ENCODE measurements at places on chromosomes 7 and 10. TPM values are rescaled to one million over a fixed set of nuclear protein-coding genes. Genes with fewer than 3 reads are reported as not detected.

PALD1 gene
- total RNA-seq, result 0.04 TPM

IQUB gene
- not detected for total RNA-seq

PRF1 gene
- total RNA-seq, result not detected

PRR15 gene
- 6.3 TPM for total RNA-seq

RELN gene
- total RNA-seq, result not detected

RBP3 gene
- total RNA-seq, result not detected

TACR2 gene
- total RNA-seq, result not detected

CYP3A7 gene
- total RNA-seq, result not detected

XPNPEP1 gene
- total RNA-seq, result 76.1 TPM

Measured in hair follicular keratinocyte (primary cell).